ENCODE measurements at places on chromosomes 6 and 20.

GRCh38 chr6:152697634-152698033, at the start of gene MYCT1:
MYCT1 (plus strand) TSS chr6:152697897; CDS start chr6:152697903, 6 bp downstream.
- no peak for DNase-seq

GRCh38 chr20:31948008-31948407, 3.8 kb downstream of the PDRG1 start:
- DNase-seq, result no peak

DNA sequence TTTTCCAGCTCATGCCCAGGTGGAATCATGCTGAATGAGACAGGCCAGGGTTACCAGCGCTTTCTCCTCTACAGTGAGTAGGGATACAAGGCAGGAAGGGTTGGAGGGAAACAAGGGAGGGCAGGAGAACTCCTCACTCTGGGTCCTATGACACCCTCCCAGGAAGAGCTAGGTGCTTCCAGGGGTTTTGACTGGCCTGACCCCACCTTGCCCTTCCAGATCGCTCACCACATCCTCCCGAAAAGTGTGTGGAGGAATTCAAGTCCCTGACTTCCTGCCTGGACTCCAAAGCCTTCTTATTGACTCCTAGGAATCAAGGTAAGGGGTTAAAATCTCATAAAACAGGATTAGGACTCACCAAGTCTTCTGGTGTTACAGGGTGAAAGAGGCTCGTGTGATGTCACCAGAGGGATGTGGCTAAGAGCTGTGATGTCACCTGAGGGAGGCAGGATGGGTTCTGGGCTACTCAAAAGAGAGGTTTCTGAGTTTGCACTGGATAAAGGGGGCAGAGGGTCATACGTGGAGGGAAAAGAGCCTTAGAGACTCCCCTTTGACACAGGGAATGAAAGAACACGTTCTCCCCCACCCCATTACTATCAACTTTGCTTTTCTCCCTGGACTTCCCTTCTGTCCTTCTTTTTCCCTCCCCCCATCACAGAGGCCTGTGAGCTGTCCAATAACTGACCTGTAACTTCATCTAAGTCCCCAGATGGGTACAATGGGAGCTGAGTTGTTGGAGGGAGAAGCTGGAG, 1.9 kb downstream of the APOM start:
- DNase-seq, result no peak

DNA sequence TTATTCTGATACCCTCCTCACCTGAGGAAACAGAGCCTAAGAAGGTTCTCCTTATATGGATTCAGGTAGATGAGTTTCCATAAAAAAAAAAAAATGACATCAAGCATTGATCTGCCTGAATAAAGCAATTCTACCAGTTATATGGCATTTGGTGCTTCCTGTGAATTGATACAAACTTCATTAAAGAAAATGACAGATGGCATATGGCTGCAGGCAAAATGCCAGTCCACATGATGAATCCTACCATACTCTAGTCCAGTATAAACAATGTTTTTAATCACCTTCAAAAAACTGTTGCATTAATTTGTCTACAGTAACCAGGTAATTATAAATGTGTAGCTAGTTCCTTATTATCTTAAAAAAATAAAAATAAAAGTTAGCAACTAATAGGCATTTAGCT, 559.2 kb upstream of the FLRT3 start:
- DNase-seq, result no peak

DNA sequence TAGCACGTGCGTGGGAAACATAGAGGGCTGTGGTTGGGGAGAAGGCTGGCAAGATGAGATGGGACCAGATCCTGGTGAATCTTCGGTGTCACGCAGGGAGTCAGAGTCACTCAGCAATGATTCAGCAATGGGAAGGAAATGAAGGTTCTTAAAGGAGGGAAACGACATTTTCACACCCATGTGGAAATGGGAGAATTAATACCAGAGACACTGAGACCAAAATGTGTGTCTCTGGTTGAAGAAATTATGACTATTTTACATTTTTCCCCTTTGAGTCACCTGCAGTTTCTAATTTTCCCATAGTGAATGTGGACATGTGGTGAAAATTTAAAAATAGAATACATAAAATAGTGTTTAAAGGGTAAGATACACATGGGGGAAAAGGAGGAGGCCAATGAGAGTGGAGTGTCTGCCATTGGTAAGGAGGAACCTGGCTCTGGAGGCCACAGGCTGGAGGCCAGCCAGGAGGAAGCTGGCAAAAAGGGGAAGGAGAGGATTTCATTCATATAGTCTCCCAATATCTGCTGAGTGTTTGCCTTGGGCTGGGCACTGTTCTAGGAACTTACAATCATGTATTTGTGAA, 17.5 kb downstream of the NRN1 start:
- no peak for DNase-seq

- DNase-seq, result no peak
Observed at GRCh38 chr6:32539839-32540238, 9.8 kb upstream of the HLA-DRB5 start.

DNA sequence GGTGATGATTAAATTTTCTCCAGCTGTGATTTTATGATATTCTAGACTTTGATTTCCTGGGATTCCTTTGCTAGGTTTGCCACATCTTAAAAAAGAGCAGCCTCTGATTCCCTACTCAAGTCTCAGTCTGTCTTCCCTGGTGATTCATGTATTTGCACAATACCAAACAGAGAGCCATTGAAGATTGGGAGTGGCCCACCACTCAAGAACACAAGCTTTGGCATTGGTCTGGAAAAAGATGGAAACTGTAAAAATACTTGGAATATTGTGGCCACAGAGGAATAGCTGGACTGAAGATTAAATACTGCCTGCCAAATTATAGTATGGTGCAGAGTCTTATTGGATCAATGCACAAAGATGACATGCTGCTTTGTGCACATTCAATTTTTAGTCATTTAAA, 32.9 kb downstream of the PTCHD4 start:
- DNase-seq, result no peak

DNA sequence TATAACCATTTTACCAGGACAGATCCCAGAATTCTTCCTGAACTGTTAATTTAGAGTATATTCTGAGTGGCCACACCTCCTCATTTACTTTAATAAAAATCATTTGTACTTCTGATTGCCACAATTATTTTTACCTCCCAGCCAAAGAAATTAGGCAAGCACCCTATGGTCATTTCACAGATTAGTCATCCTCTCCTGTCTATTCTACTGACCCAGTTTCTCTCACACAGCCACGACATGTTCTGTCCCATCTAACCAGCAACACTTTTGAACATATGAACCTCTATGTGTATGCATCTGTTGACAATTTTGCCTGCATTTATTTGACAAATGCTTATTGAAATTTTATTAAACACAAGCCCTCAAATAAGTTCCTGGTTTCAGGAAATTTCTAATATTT, 202.6 kb upstream of the STXBP5 start:
- no peak for DNase-seq

- DNase-seq, result no peak
Observed at GRCh38 chr20:23408957-23409356, 12.3 kb downstream of the NAPB start.

GRCh38 chr20:4830259-4830658, 108.5 kb downstream of the PRND start:
- DNase-seq, result no peak

DNA sequence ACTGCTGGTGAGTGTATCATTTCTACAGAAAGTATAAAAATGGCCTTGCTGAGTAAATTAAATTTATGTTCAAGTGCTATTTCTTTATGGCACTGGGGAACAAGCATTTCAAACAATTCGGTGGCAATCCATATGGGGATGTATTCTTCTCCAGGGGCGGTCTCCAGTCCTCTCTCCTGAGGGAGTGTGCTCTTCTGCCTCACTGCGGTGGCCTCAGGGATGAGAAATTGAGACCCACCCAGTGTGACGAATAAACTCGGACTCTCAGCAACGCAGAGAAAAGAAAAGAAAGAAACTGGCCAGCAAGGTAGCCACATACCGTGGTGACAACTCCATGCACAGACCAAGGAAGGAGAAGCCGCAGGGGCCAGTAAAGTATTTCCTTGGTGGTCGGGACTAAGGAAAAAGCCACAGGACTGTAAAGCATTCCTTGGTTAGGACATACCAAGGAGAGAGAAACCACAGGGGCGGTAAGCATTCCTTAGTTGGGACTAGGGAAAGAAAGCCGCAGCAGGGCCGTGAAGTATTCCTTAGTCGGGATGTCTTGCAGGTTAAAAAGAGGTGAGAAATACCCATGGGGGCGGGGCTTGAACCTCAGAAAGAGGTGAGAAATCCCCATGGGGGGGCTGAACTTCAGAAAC, 13.6 kb upstream of the GOPC start:
- DNase-seq, result no peak

DNA sequence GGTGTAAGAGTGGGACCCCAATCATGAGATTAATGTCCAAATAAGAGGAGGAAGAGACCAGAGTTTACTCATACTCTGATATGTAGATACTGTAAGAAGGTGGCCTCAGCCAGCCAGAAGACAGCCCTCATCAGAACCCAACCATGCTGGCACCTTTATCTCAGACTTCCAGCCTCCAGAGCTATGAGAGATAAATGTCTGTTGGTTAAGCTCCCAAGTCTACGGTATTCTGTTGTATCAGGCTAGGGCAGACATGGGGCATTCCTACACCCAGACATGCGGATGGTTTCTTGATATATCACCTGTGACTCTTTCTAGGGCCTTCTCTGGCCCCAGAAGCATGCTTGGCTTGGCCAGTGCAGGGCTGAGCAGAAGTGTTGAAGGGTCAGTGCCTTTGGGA, 247.4 kb upstream of the RIN2 start:
- no peak for DNase-seq

GRCh38 chr6:51432481-51432880, 613.8 kb downstream of the TFAP2B start:
- no peak for DNase-seq

DNA sequence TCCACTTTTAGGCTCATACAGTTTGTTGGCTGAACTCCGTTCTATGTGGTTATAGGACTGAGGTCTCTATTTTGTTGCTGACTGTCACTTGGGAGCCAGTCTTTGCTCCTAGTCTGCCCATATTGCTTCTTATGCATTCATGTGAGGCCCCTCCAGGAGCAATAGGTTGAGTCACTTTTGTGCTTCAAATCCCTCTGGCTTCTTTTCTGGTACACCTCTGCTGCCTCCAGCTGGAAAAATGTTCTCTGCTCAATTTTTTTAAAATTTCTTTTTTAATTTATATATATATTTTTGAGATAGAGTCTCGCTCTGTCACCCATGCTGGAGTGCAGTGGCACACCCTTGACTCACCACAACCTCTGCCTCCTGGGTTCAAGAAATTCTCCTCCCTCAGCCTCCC, 42.7 kb upstream of the NOX3 start:
- no peak for DNase-seq

DNA sequence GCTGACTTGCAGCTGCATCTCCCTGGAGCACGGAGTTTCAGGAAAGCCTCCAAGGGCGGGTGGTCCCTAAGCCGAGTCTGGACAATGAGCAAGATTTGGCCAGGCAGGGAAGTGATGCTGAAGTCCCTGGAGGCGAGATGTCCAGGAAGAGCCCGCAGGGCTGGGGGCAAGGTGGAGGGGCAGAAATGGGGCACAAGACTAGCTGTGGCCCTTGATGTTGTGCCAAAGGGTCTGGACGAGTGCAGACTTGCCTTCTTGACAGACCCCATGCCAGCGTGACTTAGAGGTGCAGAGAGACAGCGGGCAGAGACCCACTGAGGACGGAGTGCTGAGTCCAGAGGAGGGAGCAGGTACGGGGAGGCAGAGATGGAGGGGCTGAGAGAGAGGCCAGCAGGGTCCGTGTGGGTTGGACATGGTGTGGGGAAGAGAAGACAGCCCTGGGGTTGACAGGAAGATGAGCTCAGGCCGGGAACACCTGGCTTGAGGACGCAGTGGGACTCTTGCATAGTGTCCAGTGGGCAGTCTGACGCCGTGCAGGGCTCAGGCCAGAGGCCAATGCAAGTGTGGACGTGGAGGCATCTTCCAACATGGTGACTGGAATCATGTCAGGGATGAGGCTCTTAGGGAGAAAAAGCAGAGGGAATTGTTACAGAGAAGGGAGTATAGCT, 8.7 kb downstream of the UNC93A start:
- DNase-seq, result no peak

DNA sequence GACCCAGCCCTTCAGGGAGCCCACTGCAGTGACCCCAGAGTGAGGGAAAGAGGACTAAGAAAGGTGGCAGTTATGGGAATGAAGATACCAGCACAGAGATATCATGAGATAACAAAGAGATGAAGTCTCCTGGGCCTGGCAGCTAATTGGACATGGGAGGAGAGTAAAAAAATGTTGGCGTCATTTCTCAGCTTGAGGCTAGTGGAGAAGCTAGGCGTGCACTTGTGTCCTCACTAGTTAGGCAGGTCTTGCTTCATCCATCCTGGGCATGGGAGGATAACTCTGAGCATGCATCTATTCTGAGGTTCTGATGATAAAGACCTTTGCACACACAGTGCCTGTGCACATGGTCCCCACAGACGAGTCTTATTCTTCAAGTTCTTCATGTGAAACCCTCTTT, 4.1 kb upstream of the GFOD1 start:
- no peak for DNase-seq

DNA sequence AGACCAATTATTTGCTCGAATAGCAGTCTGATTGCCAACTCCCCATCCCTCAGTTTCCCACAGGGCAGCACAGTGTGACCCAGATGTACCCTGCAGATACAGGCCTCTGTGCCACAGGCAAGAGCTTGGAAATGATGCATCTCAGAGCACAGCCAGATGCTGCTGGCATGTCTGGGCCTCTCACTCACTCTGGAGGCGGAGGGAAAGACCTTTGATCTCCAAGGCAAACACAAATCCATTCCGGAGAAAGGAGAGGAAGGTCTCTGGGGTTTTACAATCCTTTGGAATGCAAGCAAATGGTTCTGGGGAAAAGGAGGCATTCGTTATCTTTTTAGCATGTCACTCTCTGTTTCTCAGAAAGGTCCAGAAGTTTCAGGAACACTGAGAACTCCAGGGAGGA, 74.2 kb downstream of the RIOK1 start:
- DNase-seq, result peak; percentile 30

DNA sequence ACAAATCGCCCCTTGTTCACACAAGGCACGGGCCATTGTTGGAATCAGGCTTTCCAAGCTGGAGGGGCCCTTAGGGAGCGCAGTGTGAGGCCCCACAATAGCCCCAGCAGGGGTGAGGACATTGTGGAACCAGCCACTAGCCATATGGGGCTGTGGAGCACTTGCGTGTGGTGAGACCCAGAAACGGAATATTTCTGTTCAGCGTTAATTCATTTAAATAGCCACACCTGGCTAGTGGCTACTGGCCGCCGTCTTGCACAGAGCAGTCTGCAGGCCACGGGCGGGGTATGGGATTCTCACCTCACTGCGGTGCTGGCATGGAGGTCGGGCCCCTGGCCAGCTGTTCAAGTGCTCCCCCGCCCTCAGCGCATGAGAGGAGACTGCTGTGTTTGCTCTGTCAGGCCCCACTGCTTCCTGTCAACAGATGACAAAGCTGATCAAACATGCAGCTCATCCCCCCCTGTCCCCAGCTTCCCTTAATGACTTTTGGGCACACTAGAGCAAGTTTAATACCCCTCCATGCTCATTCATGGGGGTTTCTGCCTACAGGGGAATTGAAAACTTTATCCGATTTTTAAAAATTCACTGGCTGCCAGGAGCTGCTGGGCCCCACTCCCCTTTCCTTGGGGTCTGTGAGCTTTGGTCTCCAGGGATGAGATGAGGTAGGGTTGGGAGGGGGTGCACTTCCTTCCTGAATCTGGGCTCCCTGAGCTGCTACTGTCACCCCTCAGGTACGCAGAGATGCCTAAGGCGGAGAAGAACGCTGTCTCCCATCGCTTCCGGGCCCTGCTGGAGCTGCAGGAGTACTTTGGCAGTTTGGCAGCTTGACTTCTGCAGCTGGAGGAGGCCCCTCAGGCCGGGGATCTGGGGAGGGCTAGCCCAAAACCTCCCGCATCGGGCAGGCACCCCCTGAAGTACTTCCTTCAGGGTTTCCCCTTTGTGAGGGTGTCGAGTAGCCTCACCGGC, 13.6 kb downstream of the ITPA start:
- DNase-seq, result no peak
